ENCODE measurements at places on chromosomes 3 and 15.

- no peak for DNase-seq
Observed at GRCh38 chr3:67524046-67524445, 130.4 kb downstream of the SUCLG2 start.

DNA sequence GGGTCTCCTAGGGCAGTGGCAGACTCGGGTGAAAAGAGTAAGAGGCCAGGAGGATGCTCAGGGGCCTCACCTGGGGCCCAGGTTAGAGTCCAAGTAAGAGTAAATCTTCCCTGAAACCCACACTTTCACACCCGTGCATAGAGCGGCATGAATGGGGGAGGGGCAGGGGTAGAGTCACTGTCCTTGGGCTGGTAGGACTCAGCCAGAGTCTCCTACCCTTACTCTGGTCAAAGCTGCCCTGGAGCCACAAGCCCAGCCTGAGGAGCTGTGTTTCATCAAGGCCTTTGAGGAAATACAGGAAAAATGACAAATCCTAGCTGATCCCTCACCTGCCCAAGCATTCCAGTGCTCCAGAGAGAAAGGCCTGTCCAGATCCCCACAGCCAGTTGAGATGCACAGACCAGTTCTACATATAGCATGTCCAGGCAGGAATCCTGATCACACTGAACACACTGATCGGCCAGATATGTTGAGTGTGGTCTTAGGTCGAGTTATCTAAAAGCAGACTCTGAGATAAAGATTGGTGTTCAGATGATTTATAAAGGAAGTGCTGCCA, 16.7 kb upstream of the CTNNB1 start:
- no peak for DNase-seq

GRCh38 chr15:70030851-70031250, 66.9 kb downstream of the TLE3 start:
- DNase-seq = no peak

GRCh38 chr3:60403866-60404265, 847.4 kb downstream of the FHIT start:
- DNase-seq = no peak

- no peak for DNase-seq
Observed at GRCh38 chr3:63968612-63969350, 54.5 kb downstream of the PSMD6 start.

GRCh38 chr3:131796558-131797198, 238.1 kb downstream of the CPNE4 start:
- no peak for DNase-seq

DNA sequence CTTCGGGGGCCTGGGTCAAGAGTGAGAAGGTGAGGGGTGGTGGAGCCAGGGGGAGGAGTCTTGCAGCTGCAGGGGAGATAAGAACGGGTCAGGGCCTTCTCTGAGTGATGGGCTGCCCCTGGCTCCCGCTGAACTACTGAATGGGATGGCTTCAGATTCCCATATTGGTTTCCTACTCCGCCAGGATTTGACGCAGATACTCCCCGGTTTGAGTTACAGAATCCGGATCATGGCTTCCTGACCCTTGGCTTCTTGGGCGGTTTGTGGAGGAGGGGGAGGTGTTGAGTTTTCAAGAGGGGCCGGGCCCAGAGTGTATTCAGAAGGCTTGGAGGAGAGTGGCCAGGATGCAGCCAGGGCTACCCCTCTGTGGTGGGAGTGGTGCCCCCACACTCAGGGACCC, 119.9 kb upstream of the ATP2B2 start:
- no peak for DNase-seq

DNA sequence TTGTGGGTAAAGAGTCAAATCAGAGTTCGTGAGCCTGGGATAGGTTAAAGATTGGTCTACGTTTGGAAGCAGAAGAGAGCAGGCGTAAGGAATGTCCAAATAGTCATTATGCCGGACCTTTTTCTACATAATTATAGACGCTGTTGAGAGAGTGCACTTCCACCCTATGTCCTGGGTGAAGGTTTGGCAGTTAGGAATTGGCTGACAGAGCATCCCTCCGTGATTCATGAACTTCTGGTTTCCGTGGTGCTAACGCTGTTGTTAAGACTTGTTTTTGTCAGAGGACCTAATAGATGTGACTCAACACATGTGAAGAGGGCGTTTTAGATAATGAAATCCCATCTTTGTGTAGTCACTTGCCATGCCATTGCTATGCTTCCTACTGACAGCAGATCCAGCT, 1.1 kb downstream of the EAF1 start:
- peak; percentile 15 for DNase-seq

GRCh38 chr3:141082064-141082463, 30.9 kb downstream of the SPSB4 start:
- DNase-seq = no peak

GRCh38 chr15:48010316-48010715, 110.5 kb upstream of the SLC24A5 start:
- no peak for DNase-seq

DNA sequence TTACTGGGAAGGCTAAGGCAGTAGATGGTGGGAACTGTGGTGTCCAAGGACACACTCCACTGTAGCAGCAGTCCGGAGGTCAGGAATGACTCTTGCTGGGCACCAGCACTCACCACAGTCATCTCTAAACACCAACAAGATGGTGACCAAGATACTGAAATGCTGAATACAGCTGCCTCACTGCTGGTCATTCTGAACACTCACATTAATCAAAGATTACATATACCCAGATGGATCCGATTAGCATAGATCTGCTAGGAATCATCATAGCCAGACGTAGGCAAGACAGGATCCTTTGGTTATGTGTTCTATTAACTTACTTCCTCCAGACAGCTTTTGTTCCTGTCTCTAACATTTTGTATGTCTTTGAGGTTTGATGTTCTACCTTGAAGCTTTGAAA, 134.9 kb upstream of the BFSP2 start:
- no peak for DNase-seq

DNA sequence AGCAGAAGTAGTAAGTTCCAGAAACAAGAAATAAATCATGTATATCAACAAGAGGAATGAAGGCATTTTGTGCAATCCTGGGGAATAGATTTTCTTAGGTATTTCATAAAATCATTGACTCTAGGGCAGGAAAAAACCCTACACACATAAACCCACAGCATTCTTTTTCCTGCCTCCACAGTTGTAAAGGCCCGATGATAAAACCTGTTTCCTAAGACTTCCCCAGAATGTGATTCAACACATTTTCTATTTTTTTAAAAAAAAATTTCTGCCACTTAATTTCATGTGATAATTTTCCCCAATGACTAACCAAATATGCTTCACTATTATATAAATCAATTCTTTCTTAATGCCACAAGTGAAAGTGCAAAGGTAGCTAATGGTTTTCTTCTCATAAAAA, 407.0 kb downstream of the FHIT start:
- DNase-seq = no peak

All from SJSA1 (cell line).